ENCODE measurements at places on chromosomes 3 and 15.
A peak's percentile ranks its signal among the peaks of the same experiment; 100 is the strongest.

DNA sequence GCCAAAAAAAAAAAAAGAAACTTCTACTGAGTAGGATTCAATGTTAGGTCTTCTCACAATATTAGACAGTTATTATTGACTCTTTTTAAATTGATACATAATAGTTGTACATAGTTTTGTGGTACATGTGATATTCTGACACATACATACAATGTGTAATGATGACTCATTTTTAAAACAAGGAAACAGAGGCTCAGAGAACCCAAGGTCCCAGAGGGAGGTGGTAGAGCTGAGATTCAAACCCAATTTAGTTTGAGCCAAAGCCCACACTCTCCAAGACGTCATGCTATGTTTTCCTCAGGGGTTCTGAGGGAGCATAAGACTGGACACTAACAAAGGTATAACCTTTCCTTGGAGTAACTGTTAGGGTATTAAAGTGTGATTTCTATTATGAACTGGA lies 40.6 kb downstream of the MYO5C start:
- DNase-seq = no peak

- DNase-seq = no peak
These were observed 40.9 kb downstream of the AKAP13 start for GRCh38 chr15:85421116-85421925.

GRCh38 chr3:128794770-128795649 lies 69.0 kb downstream of the RAB7A start:
- DNase-seq = peak; percentile 75

- no peak for DNase-seq
These were observed 66.2 kb downstream of the MAP4 start for GRCh38 chr3:47949979-47950378.

- DNase-seq = no peak
These were observed 58.5 kb downstream of the STARD5 start for GRCh38 chr15:81265256-81265943.

DNA sequence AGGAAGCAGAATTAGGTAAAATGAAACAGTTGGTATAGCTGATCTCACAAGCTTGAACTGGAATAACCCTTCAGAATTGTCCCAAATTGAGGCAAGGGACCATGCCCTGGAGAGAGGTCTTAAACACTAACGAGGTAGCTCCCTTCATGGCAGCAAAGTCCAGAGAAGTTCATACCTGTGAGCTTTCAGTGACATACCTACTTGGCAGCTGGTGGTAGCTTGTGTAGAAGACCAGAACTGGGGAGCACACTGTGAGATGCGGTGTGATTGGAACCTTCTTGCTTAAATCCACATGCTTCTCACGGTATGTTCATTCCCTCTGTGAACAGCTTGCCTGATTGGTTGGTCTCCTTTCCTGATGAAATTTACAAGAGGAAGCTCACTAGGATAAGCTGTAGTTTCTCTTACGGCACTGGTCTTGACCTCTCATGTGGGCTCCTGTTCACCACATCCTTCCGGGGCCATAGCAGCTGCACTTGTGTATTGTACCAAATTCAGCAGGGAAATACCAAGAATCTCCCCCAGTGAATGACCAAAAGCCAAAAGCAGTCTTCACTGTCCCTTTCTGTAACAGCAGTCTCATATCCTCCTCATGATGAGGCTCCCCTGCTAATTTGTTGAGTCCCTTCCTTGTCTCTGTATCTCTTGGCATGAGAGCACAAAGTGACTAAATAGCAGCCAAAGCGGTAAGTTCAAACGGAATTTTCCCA lies 483.7 kb upstream of the FRG2C start:
- no peak for DNase-seq

DNA sequence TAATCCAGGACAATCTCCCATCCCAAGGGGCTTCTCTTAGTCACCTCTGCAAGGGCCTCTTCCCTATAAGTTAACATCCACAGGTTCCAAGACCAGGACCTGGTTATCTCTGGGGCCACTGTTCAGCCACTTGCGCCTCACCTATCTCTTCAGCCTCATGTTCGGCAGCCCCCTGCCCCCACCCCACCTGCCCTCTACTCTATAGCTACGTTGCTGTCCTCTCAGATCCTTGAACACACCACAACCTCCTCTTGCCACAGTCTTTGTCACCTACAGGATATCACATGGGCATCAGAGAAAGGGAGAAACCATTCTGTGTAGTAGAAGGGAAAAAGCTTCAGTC lies 33.9 kb downstream of the SLC41A3 start:
- DNase-seq = no peak

GRCh38 chr3:57309769-57310360 lies 17.4 kb upstream of the ASB14 start:
- DNase-seq = no peak

DNA sequence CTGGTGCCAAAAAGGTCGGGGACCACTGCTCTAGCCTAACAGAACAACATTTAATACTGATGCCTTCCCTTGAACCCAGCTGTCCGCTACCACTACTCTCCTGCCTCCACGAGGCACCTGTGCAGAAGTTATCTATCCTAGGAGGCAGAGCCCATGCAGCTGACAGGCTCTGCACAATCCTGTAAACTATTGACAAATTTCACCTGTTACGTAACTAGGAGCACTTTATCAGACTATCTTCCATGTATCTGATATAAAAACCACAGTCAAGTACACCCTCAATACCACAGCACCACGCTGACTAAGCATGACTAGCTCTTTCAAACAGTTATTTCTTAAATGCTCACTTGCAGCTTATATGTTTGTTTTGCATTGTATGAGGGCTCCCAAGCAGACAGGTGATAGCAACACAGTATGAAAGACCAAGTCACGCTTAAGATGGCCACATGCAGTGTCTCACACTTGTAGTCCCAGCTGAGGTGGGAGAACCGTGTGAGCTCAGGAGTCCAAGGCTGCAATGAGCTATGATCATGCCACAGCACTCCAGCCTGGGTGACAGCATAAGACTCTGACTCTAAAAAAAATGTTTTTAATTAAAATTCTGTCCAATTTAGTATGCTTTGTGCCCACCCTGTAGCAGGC lies 4.5 kb upstream of the IL17RC start:
- DNase-seq = peak; percentile 66

GRCh38 chr15:70438776-70439175 lies 324.6 kb downstream of the UACA start:
- no peak for DNase-seq

DNA sequence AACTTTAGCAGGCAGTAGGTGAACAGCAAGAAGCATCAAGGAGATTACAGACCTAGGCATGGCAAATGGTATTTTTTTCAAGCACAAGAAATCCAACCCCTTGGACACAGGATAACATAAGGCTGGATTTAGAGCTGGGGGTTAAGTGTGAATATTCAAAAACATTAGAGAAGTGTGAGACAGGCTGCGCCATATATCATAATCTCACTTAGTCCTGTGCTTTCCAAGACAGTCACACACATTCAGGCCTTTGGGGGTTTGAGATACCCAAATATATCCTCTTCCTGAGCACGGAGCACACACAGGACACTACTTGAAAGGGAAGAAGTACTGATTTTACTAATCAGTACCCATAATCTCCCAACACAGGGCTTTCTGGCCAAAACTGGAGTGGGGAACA lies 83.0 kb upstream of the CLDN18 start:
- DNase-seq = no peak

DNA sequence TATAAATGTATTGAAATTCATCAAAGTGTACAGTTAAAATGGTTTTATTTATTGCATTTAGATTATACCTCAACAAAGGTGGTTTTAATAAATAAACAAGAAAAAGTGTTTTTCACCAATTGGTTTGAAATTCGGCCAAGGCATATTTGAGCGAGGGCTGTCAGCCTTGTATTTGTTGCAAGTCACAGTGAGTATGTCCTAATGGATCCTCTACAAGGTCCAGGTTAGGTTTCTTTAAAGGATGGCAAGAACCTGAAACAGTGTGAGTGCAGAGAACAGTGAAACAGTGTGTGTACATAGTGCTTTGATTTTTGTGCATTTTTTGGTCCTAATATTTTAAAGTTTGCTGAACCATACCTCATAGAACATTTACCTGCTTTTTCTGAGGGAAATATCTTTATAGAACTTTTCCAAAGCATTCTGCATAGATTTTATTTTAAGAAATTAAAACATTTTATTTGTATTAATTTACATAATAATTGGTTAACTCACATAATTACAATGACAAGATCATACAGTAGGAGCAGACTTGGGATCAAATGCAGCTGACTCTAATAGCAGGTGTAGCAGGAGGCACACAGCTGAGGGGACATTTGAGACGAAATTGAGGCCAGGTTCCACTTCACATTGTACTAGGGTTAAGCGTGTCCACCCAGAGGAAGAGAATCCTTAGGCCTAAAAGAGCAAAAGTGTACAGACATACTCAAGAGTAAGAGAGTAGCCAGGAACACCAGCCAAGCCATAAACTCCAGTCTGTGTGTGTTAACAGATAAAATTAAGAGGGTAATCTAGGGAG lies 428.8 kb upstream of the TPRG1 start:
- DNase-seq = no peak

GRCh38 chr3:32454111-32454510 lies 48.5 kb downstream of the CMTM6 start:
- no peak for DNase-seq

- no peak for DNase-seq
These were observed 14.6 kb downstream of the GABPB1 start for GRCh38 chr15:50340416-50340815.

DNA sequence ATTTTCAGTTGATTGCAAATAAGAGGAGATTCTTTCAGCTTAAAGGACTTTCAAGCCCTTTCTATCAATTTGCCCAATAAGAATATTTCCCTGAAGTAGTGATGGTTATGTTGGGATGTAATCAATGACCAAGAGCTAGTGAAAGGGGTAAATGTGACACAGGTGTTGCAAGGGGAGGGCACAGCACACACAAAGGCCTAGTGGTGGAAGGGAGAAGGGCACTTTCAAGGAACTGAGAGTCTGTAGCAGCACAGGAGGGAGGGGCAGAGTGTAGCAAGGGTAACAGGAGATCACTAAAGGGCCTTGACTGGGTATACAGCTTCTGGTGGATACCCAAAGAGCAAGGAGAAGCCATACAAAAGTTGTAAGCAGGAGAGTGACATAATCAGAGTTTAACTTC lies 217.8 kb upstream of the ARHGEF26 start:
- no peak for DNase-seq

GRCh38 chr3:47083786-47084185 lies 80.1 kb downstream of the SETD2 start:
- peak; percentile 49 for DNase-seq

DNA sequence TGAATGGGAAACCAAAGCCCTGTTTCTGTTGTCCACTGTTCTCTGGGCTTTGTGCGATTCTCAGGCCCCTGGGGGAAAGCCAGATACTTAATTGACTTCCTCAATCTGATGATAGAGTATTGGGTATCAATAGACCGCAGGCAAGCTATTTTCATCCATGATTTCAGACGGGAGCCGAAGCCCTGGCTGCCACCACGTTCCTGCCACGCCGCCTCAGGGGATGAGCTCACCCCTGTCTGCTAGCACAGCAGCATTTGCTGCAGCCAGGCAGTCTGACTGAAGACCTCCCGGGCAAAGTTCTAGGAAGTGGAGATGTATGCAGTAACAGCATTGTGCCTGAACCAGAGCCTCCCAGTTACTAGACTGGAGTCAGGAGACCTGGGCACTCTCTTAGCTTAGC lies 69.8 kb downstream of the ISG20 start:
- peak; percentile 12 for DNase-seq

DNA sequence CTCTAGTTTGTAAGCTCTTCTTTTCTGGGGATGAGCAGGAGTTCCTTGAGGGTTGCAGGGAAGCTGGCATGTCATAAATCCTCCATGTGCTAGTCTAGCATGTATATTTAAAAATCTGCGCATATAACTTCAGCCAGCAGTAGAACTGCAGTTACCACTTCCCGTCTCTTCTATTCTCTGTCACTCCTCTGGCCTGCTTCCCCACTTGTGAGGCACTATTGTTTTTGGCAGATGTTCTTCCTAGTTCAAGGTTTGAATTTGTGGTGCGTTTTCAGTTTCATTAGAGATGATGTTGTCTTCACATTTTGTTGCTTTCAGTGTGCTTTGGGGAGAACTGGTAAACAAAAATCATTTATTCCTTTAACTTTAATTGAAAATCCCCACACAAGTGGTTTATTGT lies 169.1 kb upstream of the ZPLD1 start:
- DNase-seq = no peak

DNA sequence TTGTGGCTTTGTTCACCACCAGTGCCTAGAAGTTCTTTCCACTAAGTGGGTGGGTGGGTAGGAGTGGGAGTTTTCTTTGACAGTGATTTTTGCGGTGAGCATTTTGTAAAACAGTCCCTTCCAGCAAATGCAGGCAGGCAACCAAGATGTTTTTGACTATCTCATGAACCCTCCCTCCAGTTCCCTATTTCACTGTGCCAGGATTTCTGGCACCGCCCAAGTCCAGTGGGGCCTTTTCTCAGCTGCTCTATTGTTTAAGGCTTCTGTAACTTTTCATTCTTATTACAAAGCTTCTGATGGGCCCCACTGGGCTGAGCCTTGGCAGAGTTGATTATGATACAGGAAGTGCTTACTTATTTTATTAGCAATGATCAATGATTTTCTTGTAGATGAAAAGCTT lies 236.0 kb downstream of the EDEM1 start:
- no peak for DNase-seq

Measured in HL-60 (cell line).